Tibial nerve (tissue), 4 donors: ENCODE measurements at places on chromosomes 13 and 19. TPM values are rescaled to one million over a fixed set of nuclear protein-coding genes. Genes with fewer than 3 reads are reported as not detected.

METTL21C gene
- not detected for total RNA-seq

AZU1 gene
- total RNA-seq: not detected

DNA sequence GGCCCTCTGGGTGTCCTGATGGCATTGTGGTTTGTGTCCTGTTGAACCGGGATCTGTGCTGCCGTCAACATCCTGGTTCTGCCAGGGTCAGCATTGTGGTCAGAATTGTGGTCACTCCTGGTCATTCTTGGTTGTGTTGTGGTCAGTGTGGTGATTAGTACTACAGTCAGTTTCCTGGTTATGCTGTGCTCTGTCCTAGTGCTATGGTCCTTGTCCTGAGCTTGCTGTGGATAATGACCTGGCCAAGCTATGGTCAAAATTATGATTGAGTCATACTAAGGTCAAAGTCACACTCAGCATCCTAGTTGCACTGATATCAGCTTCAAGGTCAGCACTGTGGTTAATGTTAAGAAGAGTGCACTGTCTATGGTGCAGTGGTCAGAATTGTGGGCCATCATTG, 4.5 kb upstream of the OLFM2 start:
- H3K4me3 ChIP-seq: no peak overlapping the region
- H3K4me1 ChIP-seq: peaks cover 14% of the 10 kb centered on the region
- no peaks in the 10 kb centered on the region for H3K36me3 ChIP-seq
- H3K27ac ChIP-seq: no peak overlapping the region
- DNase-seq: no peak
- peaks cover 10% of the 10 kb centered on the region for H3K27me3 ChIP-seq

CPB2 gene
- not detected for total RNA-seq

DNA sequence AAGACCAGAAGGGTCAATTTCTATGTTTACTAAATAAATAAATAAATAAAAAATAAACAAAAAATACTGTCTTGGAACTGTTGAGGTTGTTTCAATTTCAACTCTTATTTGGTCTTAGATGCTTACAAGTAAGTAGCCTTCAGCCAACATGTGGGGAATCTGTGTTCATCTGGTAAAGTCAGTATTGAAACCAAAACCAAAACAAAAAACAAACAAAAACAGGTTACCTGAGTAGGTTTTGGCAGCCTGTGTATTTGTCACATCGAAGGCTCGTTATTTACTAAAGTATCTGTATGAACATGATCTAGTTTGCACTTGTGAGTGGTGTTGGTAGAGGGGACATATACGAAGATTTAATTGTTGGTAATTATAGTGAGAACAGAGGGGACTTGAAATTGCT, 471.5 kb downstream of the SLITRK5 start:
- H3K27ac ChIP-seq: no peak overlapping the region
- H3K4me1 ChIP-seq: no peaks in the 10 kb centered on the region
- H3K36me3 ChIP-seq: no peaks in the 10 kb centered on the region
- H3K27me3 ChIP-seq: no peaks in the 10 kb centered on the region

DNA sequence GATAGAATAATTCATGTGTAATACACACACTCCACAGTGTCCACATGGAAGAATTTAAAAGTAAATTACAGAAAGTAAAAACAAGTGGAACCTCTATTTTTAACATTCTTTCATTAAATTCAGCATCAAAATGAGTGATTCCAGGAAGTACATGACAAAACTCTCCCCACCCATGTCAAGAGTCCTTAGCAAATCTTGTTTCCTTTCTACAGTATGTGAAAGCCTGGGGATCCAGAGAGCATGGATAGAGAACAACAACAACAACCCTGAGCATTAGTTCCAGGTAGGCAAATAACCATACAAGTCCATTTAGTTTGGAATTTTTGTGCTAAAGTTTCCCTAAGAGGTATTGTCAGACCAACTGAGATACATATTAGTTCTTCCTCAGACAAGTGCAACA, 267.9 kb downstream of the ENOX1 start:
- H3K36me3 ChIP-seq: no peaks in the 10 kb centered on the region
- H3K27me3 ChIP-seq: no peaks in the 10 kb centered on the region
- no peaks in the 10 kb centered on the region for H3K4me1 ChIP-seq
- no peak overlapping the region for H3K27ac ChIP-seq
- no peak overlapping the region for H3K4me3 ChIP-seq
- no peak for DNase-seq

DNA sequence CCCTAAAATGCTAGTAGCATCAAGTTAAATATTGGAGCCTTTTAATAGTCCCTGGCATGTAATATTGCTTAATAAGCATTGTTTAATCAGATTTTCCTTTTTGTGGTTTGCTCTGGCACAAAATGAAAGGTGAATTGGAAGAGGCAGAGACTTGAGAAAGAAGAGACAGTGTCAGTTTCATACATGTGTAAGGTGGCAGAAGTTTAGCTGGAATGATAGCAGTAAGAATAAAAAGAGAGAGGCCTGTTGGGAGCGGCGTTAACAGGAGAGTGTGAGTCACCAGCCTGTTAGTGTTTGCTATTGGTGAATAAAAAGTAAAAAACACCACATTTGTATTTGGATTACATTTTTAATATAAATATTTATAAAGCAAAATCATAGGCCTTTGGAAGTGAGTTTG, 145.3 kb downstream of the PDS5B start:
- peaks cover 6% of the 10 kb centered on the region for H3K4me1 ChIP-seq
- H3K36me3 ChIP-seq: no peaks in the 10 kb centered on the region
- no peak for DNase-seq

FBXO27 gene
- 6.9 TPM for total RNA-seq

DNA sequence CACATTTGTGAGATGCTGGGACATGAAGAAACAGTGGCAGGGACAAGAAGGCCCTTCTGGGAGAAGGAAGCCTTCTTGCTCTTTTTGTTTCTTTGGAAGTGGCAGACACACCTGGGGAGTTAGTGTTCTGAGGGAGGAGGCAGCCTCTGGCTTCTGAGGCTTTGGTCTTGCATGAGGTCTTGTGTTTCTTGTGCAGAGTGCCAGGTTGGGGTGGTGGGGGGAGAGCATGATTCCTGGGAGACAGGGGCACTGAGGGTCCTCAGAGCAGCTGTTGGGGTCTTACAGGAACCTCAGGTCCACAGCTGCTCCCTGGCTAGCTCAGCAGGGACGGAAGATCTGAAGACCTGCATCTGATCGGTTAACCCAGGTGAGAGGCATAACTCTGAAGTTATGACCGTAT, 167.5 kb upstream of the ZNF536 start:
- DNase-seq: no peak
- H3K27ac ChIP-seq: no peak overlapping the region
- H3K36me3 ChIP-seq: no peaks in the 10 kb centered on the region
- H3K27me3 ChIP-seq: no peaks in the 10 kb centered on the region
- H3K4me1 ChIP-seq: no peaks in the 10 kb centered on the region
- no peak overlapping the region for H3K4me3 ChIP-seq

DNA sequence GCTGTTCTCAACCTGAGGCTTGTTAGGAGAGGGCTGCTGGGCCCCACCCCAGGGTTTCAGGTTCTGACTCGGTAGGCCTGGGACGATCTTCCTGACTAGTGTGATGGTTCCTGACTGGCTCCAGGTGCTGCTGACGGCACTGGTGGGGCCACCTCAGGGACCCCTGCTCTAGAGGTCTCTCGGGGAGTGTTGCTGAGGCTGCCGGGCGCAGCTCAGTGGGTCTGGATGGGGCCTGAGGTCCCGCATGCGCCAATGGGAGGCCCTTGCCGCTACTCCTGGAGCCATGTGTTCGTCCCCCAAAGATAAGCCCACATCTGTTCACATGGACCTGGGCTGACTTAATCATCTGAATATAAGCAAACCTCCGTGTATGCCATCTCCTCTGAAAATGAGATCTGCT, 133.0 kb downstream of the ATP11A start:
- no peaks in the 10 kb centered on the region for H3K4me1 ChIP-seq
- H3K4me3 ChIP-seq: no peak overlapping the region
- DNase-seq: no peak

FPR1 gene
- total RNA-seq: 6.8 TPM

DNA sequence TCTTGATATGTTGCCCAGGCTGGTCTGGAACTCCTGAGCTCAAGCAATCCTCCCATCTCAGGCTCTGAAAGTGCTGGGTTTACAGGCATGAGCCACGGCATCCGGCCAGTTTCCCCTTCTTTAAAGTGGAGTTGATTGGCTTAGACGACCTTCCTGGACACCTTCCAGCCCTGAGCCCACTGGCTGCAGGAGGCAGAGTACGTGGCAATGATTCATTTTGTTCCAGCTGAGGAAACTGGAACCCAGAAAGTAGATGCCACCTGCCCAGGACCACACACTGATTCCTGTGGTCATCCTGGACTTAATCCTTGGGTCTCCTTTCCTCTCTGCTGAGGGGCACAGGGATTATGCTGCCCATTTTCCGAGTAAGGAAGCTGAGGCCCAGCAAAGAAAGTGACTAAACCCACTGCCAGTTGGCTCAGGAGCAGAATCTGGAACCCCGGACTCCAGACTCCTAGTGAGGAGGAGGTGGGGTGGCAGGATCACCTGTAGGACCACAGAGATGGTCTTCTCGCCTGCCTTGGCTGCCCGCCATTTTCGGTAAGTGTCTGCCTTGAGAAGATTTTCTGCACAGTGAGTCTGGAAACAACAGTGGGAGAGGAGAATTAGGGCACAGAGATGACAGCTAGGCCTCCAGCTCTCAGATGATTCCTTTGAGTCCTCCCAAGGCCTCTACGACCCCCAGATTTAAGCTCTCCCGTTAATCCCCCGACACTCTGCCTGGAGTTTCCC, 737 bp downstream of the XRCC1 start:
- peaks cover 54% of the 10 kb centered on the region for H3K4me1 ChIP-seq

LPAR6 gene
- total RNA-seq: 25.8 TPM

GRCh38 chr19:8831832-8832131, 322 bp downstream of the ZNF558 start:
- no peak for DNase-seq
- no peaks in the 10 kb centered on the region for H3K36me3 ChIP-seq
- no peaks in the 10 kb centered on the region for H3K4me1 ChIP-seq
- H3K27me3 ChIP-seq: no peaks in the 10 kb centered on the region
- peak overlapping the region; percentile 97 for H3K4me3 ChIP-seq

SIGLEC10 gene
- 12.0 TPM for total RNA-seq

DNA sequence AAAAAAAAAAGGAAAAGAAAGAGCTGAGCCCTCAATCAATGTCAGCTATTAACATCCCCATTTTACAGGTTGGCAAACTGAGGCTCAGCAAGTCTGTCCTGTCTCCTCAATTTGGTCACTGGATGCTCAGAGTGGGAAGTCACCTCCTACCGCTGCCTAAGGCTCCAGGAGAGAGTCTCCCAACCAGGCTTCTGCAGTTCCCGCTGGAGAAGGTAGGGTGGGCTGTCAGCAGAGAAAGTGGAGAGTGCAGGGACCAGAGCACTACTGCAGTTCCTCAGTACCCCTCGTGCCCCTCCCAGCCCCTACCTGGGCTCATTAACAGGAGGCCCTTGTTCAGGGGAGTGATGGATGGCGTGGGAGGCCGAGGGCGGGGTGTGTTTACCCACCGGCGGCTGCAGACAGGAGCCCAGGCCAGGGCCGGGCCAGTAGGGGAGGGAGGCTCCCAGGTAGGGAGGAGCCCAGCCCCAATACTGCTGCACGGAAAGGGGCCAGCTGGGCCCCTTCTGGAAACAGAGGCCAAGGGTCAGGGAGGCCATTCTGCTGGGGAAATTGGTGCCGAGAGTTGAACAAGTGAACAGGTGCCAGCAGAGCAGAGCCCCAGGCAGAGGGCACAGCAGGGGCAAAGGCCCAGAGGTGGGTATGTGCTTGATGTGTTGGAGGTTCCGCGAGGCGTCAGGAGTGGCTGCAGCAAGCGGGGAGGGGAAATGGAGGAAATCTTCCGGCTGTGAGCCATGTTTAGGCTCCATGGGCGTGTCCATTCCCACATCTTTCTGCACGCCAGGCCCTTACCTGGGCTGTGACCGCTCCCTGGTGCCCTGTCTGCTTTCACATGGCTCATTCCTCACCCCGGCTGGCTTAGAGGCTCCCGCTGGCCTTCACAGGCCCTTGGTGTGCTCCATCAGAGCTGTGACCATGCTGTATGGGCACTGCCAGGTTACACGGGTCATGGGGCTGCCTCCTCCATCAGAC, 7.6 kb upstream of the COMP start:
- no peak for DNase-seq
- H3K4me1 ChIP-seq: peaks cover 6% of the 10 kb centered on the region
- no peak overlapping the region for H3K27ac ChIP-seq
- H3K36me3 ChIP-seq: no peaks in the 10 kb centered on the region

- H3K4me3 ChIP-seq: no peak overlapping the region
- H3K27ac ChIP-seq: no peak overlapping the region
- H3K4me1 ChIP-seq: peaks cover 9% of the 10 kb centered on the region
- H3K27me3 ChIP-seq: no peaks in the 10 kb centered on the region
- H3K36me3 ChIP-seq: no peaks in the 10 kb centered on the region
- no peak for DNase-seq
Observed at GRCh38 chr13:35136585-35136984, 194.5 kb downstream of the NBEA start.

GRCh38 chr19:1855040-1855827, 7.0 kb upstream of the REXO1 start:
- peak overlapping the region; percentile 65 for H3K27ac ChIP-seq
- peaks cover 73% of the 10 kb centered on the region for H3K4me1 ChIP-seq
- H3K36me3 ChIP-seq: no peaks in the 10 kb centered on the region
- H3K4me3 ChIP-seq: peak overlapping the region; percentile 11

DNA sequence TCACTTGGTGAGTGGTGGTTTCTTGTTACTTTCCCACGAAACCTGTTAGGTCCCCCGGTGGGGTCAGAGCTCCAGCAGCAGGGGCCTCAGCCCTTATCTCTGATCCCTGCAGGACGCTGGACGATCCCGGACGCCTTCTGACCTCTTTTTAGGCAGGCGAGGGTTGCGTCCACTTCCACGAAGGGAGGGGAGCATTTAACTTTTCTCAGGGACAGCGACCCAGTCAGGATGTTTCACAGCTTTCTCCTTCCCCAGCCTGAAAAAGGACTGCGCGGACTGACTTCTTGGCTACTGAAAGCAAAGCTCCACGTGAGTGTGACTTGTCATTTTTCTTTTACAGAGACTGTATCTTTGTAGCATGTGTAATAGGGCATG, 692 bp downstream of the ZNF234 start:
- H3K27me3 ChIP-seq: no peaks in the 10 kb centered on the region
- no peaks in the 10 kb centered on the region for H3K36me3 ChIP-seq
- peak overlapping the region; percentile 92 for H3K4me3 ChIP-seq
- DNase-seq: no peak
- peaks cover 20% of the 10 kb centered on the region for H3K4me1 ChIP-seq

- DNase-seq: no peak
- H3K4me3 ChIP-seq: no peak overlapping the region
- no peak overlapping the region for H3K27ac ChIP-seq
- H3K36me3 ChIP-seq: no peaks in the 10 kb centered on the region
- H3K4me1 ChIP-seq: no peaks in the 10 kb centered on the region
Observed at GRCh38 chr13:23817830-23818229, 71.4 kb downstream of the MIPEP start.

DNA sequence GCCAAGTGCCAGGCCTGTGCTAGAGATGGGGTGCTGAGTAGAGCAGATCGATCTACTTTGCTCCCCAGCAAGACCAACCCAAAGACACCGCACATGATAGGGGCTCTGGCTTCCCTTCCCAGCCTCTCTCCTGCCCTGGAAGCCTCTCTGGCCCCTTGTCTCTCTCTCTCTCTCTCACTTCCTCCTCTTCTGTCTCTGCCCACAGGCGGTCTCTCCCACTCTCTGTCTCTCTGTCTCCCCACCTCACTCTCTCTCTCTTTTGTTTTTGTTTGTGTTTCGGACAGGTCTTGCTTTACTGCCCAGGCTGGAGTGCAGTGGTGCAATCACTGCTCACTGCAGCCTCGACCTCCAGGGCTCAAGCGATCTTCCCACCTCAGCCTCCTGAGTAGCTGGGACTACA, 1.3 kb downstream of the SELENOV start:
- peaks cover 16% of the 10 kb centered on the region for H3K4me1 ChIP-seq
- no peak for DNase-seq
- peaks cover 6% of the 10 kb centered on the region for H3K27me3 ChIP-seq
- no peaks in the 10 kb centered on the region for H3K36me3 ChIP-seq
- no peak overlapping the region for H3K4me3 ChIP-seq
- no peak overlapping the region for H3K27ac ChIP-seq

CYP2A13 gene
- total RNA-seq: not detected
